ENCODE measurements at places on chromosomes 4 and X.

DNA sequence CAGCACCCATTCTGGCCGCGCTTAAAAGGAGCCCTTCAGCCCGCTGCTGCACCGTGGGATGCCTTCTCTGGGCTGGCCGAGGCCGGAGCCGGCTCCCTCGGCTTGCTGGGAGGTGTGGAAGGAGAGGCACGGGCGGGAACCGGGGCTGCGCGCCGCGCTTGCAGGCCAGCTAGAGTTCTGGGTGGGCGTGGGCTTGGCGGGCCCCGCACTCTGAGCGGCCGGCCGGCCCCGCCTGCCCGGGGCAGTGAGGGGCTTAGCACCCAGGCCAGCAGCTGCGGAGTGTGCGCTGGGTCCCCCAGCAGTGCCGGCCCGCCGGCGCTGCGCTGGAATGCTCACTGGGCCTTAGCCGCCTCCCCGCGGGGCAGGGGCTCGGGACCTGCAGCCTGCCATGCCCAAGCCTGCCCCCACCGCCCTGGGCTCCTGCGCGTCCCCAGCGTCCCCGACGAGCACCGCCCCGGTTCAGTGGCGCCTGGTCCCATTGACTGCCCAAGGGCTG is 111.3 kb downstream of the PCDH18 start:
- no peak for DNase-seq

DNA sequence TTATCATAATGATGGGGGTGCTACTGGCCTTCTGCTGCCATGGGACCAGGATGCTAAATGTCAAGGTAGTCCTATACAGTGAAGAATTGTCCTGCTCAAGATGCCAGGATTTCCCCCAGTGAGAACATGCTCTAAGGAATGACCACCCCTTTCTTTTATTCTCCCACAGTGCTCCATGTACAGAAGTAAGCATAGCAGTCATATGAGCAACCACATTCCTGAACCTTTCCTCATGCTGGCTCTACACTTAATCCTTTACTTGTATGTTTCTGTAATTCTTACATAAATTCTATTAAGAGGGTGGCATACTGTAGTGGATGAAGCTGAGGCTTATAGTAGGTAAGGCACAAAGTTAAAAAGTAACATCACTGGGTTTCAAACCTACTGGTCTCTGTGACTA is 20.2 kb downstream of the CYP2U1 start:
- no peak for DNase-seq

GRCh38 chr4:110949542-110949941 is 326.7 kb upstream of the PITX2 start:
- no peak for DNase-seq

GRCh38 chr4:87698394-87698793 is 48.3 kb downstream of the DMP1 start:
- DNase-seq, result no peak

GRCh38 chr4:92840880-92841279 is 537.1 kb downstream of the GRID2 start:
- no peak for DNase-seq

DNA sequence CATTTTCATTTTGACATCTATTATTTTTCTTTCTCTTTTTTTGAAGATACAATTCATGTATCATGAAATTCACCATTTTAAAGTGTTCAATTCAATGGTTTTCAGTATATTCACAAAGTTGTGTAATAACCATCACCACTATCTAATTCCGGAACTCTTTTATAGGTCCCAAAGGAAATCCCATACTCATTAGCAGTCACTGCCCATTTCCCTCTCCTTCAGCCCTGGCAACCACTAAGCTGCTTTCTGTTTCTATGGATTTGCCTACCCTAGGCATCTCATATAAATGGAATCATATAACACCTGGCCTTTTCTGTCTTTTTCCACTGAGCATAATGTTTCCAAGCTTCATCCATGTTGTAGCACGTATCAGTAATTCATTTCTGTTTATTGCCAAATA is 3.2 kb upstream of the FGF2 start:
- DNase-seq, result no peak

GRCh38 chr4:40264497-40264896 is 67.7 kb downstream of the RHOH start:
- DNase-seq, result no peak

All from stimulated activated CD4-positive, alpha-beta T cell treated with anti-CD3 and anti-CD28 coated beads, TNF-alpha, amount 100 ng/mL, for 1 hour (primary cell).